Smooth muscle cell of the umbilical artery (primary cell): ENCODE measurements at places on chromosomes 7 and 10. TPM values are rescaled to one million over a fixed set of nuclear protein-coding genes. Genes with fewer than 3 reads are reported as not detected.

The HOXA2 gene
- total RNA-seq = 0.30 and 0.32 TPM in 2 replicates

The MRLN gene
- total RNA-seq = not detected in 2 replicates

The ZCCHC24 gene
- 14.3 and 24.5 TPM in 2 replicates for total RNA-seq

The FKBP6 gene
- not detected in 2 replicates for total RNA-seq

The GJD4 gene
- not detected in 2 replicates for total RNA-seq

The CTAGE6 gene
- 0.89 and 1.3 TPM in 2 replicates for total RNA-seq

The SOSTDC1 gene
- under 0.01 and 0.05 TPM in 2 replicates for total RNA-seq

The SLC18A3 gene
- total RNA-seq = not detected in 2 replicates

The ITPRID1 gene
- total RNA-seq = not detected in 2 replicates

The TBC1D12 gene
- 11.0 and 12.4 TPM in 2 replicates for total RNA-seq

The VWA2 gene
- not detected in 2 replicates for total RNA-seq

The CPVL gene
- total RNA-seq = 0.23 and 0.30 TPM in 2 replicates

The ETV1 gene
- total RNA-seq = 6.8 and 7.8 TPM in 2 replicates

The CALML3 gene
- not detected in 2 replicates for total RNA-seq

The CYP2E1 gene
- 0.60 and 0.89 TPM in 2 replicates for total RNA-seq

The TDRD1 gene
- total RNA-seq = 0.05 TPM in 1 of 2 replicates, not detected in the other

The METTL27 gene
- total RNA-seq = 5.0 and 9.6 TPM in 2 replicates

The GNG11 gene
- 26.1 and 27.0 TPM in 2 replicates for total RNA-seq

The PKD1L1 gene
- under 0.01 TPM in 2 replicates for total RNA-seq

The LIPK gene
- total RNA-seq = not detected in 2 replicates

The OR2A1 gene
- under 0.01 TPM in 1 of 2 replicates, not detected in the other for total RNA-seq

The SMKR1 gene
- not detected in 2 replicates for total RNA-seq

The RBM17 gene
- 37.4 and 47.9 TPM in 2 replicates for total RNA-seq

The REEP3 gene
- 49.0 and 64.9 TPM in 2 replicates for total RNA-seq

The PDK4 gene
- under 0.01 TPM in 1 of 2 replicates, not detected in the other for total RNA-seq

The LRRC4 gene
- total RNA-seq = 0.18 TPM in 1 of 2 replicates, not detected in the other

The TSPAN13 gene
- total RNA-seq = 64.1 and 71.3 TPM in 2 replicates

The CADPS2 gene
- 8.6 and 23.5 TPM in 2 replicates for total RNA-seq

The ANKMY2 gene
- total RNA-seq = 24.1 and 40.6 TPM in 2 replicates

The NME8 gene
- not detected in 2 replicates for total RNA-seq

The RHOBTB1 gene
- 17.7 and 24.3 TPM in 2 replicates for total RNA-seq

The WNT2 gene
- 0.97 and 1.2 TPM in 2 replicates for total RNA-seq

The MOGAT3 gene
- total RNA-seq = not detected in 2 replicates

The GLI3 gene
- total RNA-seq = 7.2 and 7.7 TPM in 2 replicates

The CYP26A1 gene
- not detected in 2 replicates for total RNA-seq
